CD8-positive, alpha-beta memory T cell (primary cell): ENCODE measurements at places on chromosomes 3 and 15. TPM values are rescaled to one million over a fixed set of nuclear protein-coding genes. Genes with fewer than 3 reads are reported as not detected.

DNA sequence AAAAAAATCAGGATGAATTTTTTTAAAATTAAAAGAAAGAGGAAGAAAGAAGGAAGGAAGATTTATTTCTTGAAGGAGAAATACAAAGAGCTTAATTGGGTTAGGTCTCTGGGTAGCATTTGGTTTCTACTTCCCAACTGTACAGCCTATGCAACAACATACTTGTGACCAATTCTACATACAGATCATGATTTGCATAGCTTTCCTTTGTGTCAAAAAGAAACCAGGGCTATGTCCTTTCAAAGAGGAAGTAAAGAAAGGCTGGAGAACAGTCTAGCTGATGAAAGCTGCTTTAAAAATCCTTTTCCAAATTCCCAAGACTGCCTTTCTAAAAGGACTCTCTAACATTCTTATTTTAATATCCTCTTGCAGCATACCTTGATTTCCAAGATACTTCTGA, 6.1 kb upstream of the HGD start:
- no peaks in the 10 kb centered on the region for H3K36me3 ChIP-seq
- no peak overlapping the region for H3K4me3 ChIP-seq
- no peaks in the 10 kb centered on the region for H3K27me3 ChIP-seq
- DNase-seq, result no peak

GRCh38 chr15:51576911-51577500, 45.6 kb downstream of the DMXL2 start:
- H3K4me1 ChIP-seq, result no peaks in the 10 kb centered on the region
- H3K4me3 ChIP-seq, result no peak overlapping the region
- no peak for DNase-seq
- no peaks in the 10 kb centered on the region for H3K27me3 ChIP-seq
- no peaks in the 10 kb centered on the region for H3K36me3 ChIP-seq

GRCh38 chr15:95932676-95933075, 397.8 kb upstream of the NR2F2 start:
- no peaks in the 10 kb centered on the region for H3K36me3 ChIP-seq
- H3K27ac ChIP-seq, result no peak overlapping the region
- H3K27me3 ChIP-seq, result no peaks in the 10 kb centered on the region
- H3K4me1 ChIP-seq, result no peaks in the 10 kb centered on the region
- H3K4me3 ChIP-seq, result no peak overlapping the region
- DNase-seq, result no peak

GRCh38 chr15:57505949-57506391, 85.7 kb upstream of the MYZAP start:
- no peak overlapping the region for H3K4me3 ChIP-seq
- no peak for DNase-seq
- no peaks in the 10 kb centered on the region for H3K36me3 ChIP-seq
- H3K27me3 ChIP-seq, result no peaks in the 10 kb centered on the region
- no peak overlapping the region for H3K27ac ChIP-seq
- H3K4me1 ChIP-seq, result no peaks in the 10 kb centered on the region

DNA sequence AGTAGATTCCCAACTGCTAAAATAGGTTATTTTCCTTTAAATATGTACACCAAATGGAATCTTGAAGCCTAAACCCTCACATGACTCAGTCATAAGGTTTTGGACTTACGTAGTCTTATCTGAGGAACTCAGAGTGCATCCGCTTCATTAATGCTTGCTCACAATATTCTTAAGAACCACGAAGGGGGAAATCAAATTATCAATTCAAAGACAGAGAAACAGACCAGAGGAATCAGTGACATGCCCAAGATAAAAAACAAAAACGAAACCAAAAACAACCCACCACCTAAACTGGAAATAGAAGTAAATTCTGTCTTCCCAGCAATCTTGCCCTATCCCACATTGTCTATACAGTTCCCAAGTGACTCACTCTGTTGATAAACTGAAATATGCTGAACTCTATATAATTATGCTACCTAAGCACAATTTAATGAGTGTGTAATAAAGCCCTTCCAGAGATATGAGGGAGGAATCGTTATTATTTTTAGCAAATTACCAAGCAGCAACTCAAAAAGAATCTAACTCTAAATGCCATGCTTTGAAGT, 135.4 kb upstream of the CBLB start:
- H3K27me3 ChIP-seq, result no peaks in the 10 kb centered on the region
- no peak for DNase-seq
- no peaks in the 10 kb centered on the region for H3K4me1 ChIP-seq
- no peaks in the 10 kb centered on the region for H3K36me3 ChIP-seq
- H3K27ac ChIP-seq, result peak overlapping the region; percentile 34

DNA sequence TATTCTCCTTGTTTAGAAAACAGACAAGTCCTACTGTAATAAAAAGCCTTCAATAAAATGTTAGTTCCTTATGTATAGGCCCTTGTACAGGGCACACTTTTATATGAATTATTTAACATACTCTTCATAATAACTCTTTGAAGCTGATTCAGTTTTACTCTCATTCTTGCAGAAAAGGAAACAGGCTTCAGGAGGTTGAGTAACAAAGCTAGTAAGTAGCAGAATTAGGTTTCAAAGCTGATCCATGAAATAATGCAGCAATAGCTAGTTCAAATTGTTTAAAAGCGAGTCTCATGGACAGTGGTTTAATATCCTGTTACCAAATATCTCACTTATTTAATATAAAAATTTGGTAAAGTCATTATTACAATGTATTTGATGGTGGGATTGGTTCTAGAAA, 25.0 kb downstream of the TCF12 start:
- DNase-seq, result no peak
- no peak overlapping the region for H3K4me3 ChIP-seq
- H3K4me1 ChIP-seq, result peaks cover 8% of the 10 kb centered on the region
- no peaks in the 10 kb centered on the region for H3K36me3 ChIP-seq
- H3K27me3 ChIP-seq, result no peaks in the 10 kb centered on the region

DNA sequence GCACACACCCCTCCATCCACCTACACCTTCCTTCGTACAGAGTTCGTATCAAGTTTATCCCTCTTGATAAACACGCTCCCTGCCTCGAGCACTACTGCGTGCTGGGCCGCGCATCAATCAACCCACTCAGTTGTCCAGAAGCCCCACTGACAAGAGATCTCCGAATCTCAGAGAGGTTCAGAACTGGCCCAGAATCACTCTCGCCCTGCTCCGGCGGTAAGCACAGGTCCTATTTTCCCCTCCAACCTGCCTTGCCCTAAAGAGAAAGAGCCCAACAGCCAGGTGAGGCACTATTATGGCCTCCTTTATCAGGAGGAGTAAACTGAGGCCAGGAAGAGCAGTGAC, 494 bp upstream of the NISCH start:
- H3K4me3 ChIP-seq, result peak overlapping the region; percentile 88
- DNase-seq, result no peak
- peaks cover 11% of the 10 kb centered on the region for H3K36me3 ChIP-seq
- peaks cover 28% of the 10 kb centered on the region for H3K4me1 ChIP-seq
- peak overlapping the region; percentile 88 for H3K27ac ChIP-seq

DNA sequence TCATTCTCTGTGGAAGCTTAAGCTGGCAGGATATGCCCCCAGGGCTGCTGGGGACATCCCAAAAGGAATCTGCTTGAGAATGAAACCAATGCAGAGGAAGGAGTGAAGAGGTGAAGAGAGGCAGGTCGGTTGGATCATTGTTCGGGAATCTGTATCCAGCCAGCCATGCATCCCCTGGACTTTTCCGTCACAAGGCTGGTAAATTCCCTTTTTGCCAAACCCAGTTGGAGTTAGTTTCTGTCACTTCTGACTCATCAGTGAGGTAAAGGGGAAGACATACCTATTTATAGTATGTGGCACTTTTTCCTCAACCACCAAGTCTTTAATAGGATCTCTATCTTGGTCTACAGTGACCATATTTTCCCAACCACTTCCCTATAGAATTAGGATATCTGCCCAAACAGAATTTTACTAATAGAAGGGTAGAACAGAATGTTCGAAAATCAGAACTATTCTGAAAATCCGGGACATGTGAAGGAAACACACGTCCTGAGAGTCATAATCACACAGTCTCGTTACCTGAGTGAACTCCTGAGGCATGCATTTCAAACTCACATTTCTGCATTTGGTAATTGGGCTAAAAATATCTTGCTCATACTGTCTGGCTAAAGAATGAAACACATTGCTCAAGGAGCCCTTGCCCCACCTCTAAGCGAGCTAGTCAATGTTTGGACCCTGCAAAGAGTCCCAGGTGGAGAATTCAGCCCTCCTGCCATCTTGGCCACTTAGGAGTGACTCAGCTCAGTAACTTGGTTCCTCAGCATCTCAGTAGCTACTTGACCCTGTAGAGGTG, 289.7 kb upstream of the ADAMTS9 start:
- H3K4me1 ChIP-seq, result no peaks in the 10 kb centered on the region
- H3K4me3 ChIP-seq, result no peak overlapping the region
- DNase-seq, result no peak
- no peaks in the 10 kb centered on the region for H3K36me3 ChIP-seq

DNA sequence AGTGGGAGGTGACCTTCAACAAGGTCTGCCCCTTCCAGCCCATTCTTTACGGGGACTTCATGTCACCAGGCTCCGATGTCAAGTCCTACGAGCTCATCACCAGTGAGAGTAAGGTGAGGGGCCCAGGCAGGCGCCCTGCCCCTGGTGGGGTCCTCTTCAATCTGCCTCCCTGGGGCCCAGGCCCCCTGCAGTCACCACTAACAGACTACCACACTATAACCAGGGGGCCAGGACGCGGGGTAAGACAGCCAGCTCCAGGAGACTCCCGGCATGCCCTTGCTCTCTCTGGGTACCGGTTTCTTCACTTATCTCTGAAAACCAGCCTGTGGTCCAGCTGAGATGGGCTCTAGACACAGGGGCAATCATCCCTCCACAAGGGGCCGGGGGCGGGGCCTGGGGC, 63.9 kb downstream of the DNAH1 start:
- no peak overlapping the region for H3K4me3 ChIP-seq
- no peaks in the 10 kb centered on the region for H3K36me3 ChIP-seq
- H3K27ac ChIP-seq, result no peak overlapping the region
- no peak for DNase-seq

- no peaks in the 10 kb centered on the region for H3K27me3 ChIP-seq
- H3K4me1 ChIP-seq, result no peaks in the 10 kb centered on the region
- DNase-seq, result no peak
- no peak overlapping the region for H3K4me3 ChIP-seq
These were observed 48.4 kb downstream of the LRIG1 start for GRCh38 chr3:66452303-66453011.

GRCh38 chr3:24161841-24162240, 216.8 kb downstream of the NR1D2 start:
- no peaks in the 10 kb centered on the region for H3K36me3 ChIP-seq
- no peaks in the 10 kb centered on the region for H3K4me1 ChIP-seq
- no peak overlapping the region for H3K4me3 ChIP-seq

- no peaks in the 10 kb centered on the region for H3K27me3 ChIP-seq
- H3K4me3 ChIP-seq, result no peak overlapping the region
- DNase-seq, result no peak
- no peaks in the 10 kb centered on the region for H3K4me1 ChIP-seq
- no peak overlapping the region for H3K27ac ChIP-seq
These were observed 23.5 kb upstream of the ATP2C1 start for GRCh38 chr3:130870423-130870822.

DNA sequence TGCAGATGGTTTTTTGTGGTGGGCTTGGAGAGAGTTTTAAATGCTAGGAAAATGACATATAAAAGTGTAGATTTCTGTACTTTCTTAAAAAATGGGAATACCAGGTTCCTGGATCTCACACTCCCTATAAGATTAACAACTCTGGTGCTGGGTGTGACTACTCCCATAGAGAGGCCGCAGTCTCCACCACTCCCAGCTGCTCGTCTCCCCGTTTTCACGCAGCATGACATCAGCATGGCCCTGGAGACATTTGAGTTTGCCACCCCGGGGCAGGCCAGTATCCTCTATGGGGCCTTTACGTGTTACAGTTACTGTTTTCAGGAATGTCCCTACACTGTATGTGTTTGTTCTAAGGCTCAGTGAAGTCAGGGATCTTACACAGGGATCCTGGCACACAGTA, 126.7 kb upstream of the ATP2B2 start:
- no peak overlapping the region for H3K4me3 ChIP-seq
- H3K27me3 ChIP-seq, result no peaks in the 10 kb centered on the region
- H3K36me3 ChIP-seq, result no peaks in the 10 kb centered on the region
- DNase-seq, result no peak

- peaks cover 69% of the 10 kb centered on the region for H3K4me1 ChIP-seq
- peak overlapping the region; percentile 67 for H3K27ac ChIP-seq
- peak; percentile 30 for DNase-seq
- H3K27me3 ChIP-seq, result no peaks in the 10 kb centered on the region
These were observed 3.5 kb downstream of the DUSP7 start for GRCh38 chr3:52052831-52053306.

DNA sequence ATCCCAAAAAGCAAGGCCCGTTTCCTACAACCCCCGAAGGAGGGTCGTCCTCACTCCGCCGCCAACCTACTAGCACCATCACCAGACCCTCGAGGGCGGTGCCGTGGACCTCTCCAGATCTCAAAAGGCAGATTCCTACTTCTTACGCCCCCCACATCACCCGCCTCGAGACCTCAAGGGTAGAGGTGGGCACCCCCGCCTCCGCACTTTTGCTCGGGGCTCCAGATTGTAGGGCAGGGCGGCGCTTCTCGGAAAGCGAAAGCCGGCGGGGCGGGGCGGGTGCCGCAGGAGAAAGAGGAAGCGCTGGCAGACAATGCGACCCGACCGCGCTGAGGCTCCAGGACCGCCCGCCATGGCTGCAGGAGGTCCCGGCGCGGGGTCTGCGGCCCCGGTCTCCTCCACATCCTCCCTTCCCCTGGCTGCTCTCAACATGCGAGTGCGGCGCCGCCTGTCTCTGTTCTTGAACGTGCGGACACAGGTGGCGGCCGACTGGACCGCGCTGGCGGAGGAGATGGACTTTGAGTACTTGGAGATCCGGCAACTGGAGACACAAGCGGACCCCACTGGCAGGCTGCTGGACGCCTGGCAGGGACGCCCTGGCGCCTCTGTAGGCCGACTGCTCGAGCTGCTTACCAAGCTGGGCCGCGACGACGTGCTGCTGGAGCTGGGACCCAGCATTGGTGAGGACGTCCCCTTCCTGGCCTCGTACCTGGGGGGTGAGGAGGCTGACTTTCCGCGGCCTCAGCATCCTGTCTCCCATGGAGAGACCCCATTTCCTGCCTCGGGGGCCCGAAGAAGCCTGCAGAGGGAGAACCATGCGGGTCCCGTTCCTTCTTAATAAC, at the start of gene MYD88:
Gene MYD88 (plus strand): TSS at position 313 of the 842 bp plus-strand sequence. CDS start 40 bp downstream, at position 353.
- DNase-seq, result peak; percentile 85
- H3K36me3 ChIP-seq, result peaks cover 16% of the 10 kb centered on the region
- peak within 1 kb of the TSS; percentile 89 for H3K27ac ChIP-seq
- no peaks in the 10 kb centered on the region for H3K27me3 ChIP-seq
- H3K4me3 ChIP-seq, result peak within 1 kb of the TSS; percentile 97

OXTR gene
- total RNA-seq, result 0.50 TPM

ERICH6 gene
- not detected for total RNA-seq

C3orf49 gene
- not detected for total RNA-seq

CCDC39 gene
- not detected for total RNA-seq

CFAP20DC gene
- 1.00 TPM for total RNA-seq

FILIP1L gene
- 0.27 TPM for total RNA-seq

KY gene
- not detected for total RNA-seq
